Common myeloid progenitor, CD34-positive (primary cell): ENCODE measurements at places on chromosomes 16 and 17.
A peak's percentile ranks its signal among the peaks of the same experiment; 100 is the strongest.

- H3K4me1 ChIP-seq = peaks cover 18% of the 10 kb centered on the region
- DNase-seq = no peak
- H3K27me3 ChIP-seq = no peaks in the 10 kb centered on the region
- H3K4me3 ChIP-seq = no peak overlapping the region
- no peak overlapping the region for H3K27ac ChIP-seq
Observed at GRCh38 chr17:28468781-28469180, 4.7 kb upstream of the SLC13A2 start.

DNA sequence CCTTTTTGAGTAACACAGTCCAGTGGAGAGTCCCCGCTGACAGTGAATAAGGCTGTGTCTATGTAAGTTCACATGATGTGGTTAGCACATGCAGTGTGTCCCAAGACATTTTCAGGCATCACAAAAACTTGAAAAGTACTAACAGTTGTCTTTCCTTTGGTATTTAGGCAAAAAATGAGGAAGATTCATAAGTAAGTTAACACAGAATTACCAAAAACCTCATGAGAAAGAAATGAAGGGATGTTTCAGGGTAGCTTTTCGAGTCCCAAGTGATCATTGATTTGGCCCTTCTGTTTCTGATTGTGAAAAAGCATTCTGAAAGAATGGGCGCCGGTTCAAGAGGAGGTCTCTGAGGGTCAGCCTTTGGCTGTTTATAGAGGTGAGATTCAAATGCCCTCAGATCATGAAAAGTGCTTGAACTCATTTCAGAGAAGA lies 529 bp upstream of the ASPA start:
- no peak overlapping the region for H3K27ac ChIP-seq
- no peak overlapping the region for H3K4me3 ChIP-seq
- DNase-seq = no peak
- H3K27me3 ChIP-seq = peaks cover 2% of the 10 kb centered on the region
- H3K36me3 ChIP-seq = no peaks in the 10 kb centered on the region

DNA sequence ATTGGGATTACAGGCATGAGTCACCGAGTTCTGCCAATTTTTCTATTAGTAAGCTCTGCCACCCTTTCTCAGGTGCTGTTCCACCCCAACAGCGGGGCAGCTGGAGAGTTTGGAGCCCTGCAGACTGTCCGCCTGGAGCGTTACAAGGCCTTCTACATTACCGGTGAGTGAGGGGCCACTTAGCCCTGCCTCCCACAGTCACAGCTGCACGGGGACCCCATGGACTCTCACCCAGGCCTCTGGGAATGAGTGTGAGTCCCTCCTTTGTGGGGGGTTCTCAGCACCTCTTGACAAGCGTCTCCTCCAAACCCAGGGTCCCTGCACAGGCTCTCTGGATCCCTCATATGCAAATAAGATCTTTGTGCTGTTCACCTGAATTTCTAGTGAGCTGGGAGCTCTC lies 56.0 kb downstream of the WIPI1 start:
- H3K27me3 ChIP-seq = peaks cover 2% of the 10 kb centered on the region
- H3K36me3 ChIP-seq = no peaks in the 10 kb centered on the region
- no peaks in the 10 kb centered on the region for H3K4me1 ChIP-seq
- no peak overlapping the region for H3K4me3 ChIP-seq

DNA sequence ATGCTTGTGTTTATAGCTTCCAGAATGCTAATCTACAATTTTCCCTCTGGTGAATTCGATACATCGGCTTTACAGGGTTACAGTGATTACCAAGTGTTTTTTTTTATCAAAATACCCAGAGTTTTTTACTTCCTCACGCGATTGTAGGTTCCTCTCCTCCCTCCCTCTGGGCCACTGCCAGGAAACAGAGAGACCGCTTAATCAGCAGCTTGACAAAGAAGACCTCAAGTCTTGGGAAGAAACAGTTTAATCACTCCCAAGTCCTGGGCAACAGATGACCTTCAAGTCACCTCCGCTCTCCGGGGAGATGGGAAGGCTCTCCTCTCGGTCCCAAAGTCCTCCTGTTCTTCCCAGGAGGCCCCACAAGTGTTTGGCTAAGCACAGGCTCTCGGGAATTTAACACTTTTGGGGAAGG lies 23.5 kb downstream of the SMTNL2 start:
- no peaks in the 10 kb centered on the region for H3K36me3 ChIP-seq
- no peaks in the 10 kb centered on the region for H3K27me3 ChIP-seq
- peak; percentile 90 for DNase-seq
- H3K4me3 ChIP-seq = no peak overlapping the region

GRCh38 chr16:53964145-53964790 lies 260.3 kb downstream of the FTO start:
- no peaks in the 10 kb centered on the region for H3K4me1 ChIP-seq
- H3K4me3 ChIP-seq = no peak overlapping the region
- H3K27me3 ChIP-seq = no peaks in the 10 kb centered on the region
- H3K27ac ChIP-seq = no peak overlapping the region
- no peak for DNase-seq

DNA sequence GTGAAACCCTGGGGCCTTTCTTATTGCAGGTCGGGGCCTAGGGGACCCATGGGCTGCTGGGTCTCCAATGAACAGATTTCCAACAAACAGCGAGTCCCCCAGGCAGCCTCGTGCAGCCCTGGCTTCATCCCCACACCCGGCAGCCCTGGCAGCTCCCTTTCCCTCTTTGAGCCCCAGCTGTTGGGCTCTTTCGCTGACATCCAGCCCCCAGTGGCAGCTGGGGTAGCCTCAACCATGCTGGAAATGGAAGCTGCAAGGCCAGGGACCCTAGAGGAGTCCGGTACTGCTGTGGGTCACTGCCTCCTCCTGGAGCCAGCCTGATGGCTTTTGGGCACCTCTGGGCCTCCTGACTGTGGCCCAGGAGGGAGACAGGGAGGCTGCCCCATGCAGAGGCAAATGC lies 5.9 kb downstream of the RPUSD1 start:
- no peaks in the 10 kb centered on the region for H3K27me3 ChIP-seq
- H3K4me1 ChIP-seq = no peaks in the 10 kb centered on the region
- no peak overlapping the region for H3K4me3 ChIP-seq
- H3K36me3 ChIP-seq = peaks cover 10% of the 10 kb centered on the region
- no peak overlapping the region for H3K27ac ChIP-seq
- no peak for DNase-seq

- peaks cover 43% of the 10 kb centered on the region for H3K36me3 ChIP-seq
- no peak overlapping the region for H3K27ac ChIP-seq
- no peak for DNase-seq
- H3K4me1 ChIP-seq = peaks cover 27% of the 10 kb centered on the region
- no peaks in the 10 kb centered on the region for H3K27me3 ChIP-seq
Observed at GRCh38 chr17:57315061-57316015, 59.0 kb downstream of the MSI2 start.

DNA sequence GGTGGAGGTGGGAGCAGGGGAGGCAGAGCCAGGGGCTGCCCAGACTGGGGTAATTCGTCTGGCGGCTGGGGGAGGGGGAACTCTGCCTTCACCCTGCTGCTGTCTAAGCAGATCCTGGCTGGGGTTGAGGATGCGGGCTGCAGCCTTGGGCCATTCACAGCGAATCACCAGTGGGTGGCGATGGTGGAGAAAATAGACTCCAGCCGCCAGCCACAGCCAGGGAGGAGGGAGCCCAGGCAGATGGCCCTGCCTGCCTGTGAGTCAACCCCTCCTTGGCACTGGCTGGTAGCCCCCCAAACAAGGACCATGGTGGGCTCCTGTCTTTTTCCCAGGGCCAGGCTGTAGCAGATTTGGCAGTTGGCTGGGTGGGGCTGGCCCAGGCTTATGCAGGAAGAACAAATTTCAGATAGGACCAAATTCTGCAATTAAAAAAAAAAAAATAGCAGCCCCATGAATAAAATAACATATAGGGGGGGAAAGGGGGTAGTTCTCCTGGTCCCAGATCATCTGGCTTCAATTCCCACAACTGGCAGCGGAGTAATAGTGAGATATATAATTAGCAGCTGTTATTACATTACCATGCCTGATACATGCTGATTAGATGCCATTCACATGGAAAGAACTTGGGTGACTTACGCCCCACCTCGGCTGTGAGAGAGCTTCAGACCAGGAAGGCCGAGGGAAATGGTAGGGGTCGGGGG lies 41.5 kb upstream of the CDH5 start:
- no peaks in the 10 kb centered on the region for H3K4me1 ChIP-seq
- peaks cover 2% of the 10 kb centered on the region for H3K27me3 ChIP-seq
- H3K27ac ChIP-seq = no peak overlapping the region
- H3K36me3 ChIP-seq = no peaks in the 10 kb centered on the region

DNA sequence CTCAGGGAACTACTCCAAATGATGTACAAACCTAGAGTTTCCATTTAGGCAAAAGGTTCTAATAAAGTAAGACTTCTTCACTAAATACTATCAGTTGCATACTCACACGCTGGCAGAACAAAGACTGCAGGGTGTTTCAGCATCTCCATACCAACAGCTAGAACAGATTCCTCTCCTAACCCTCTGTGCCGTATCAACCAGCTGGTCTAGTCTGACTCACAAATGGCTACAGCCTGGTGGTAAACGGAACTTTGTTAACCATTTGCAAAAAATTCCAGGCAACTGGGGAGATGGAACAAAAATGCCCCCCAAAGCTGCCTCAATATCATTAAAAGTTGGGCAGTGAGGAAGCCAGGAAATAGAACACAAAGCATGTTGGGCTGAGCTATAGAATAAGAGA lies 217.1 kb downstream of the GRIN2A start:
- no peaks in the 10 kb centered on the region for H3K27me3 ChIP-seq
- H3K27ac ChIP-seq = no peak overlapping the region
- H3K4me3 ChIP-seq = no peak overlapping the region
- no peaks in the 10 kb centered on the region for H3K4me1 ChIP-seq

- no peaks in the 10 kb centered on the region for H3K4me1 ChIP-seq
- no peak for DNase-seq
- H3K4me3 ChIP-seq = no peak overlapping the region
- no peaks in the 10 kb centered on the region for H3K27me3 ChIP-seq
- H3K36me3 ChIP-seq = no peaks in the 10 kb centered on the region
Observed at GRCh38 chr16:20484726-20485125, 33.4 kb downstream of the ACSM2A start.

DNA sequence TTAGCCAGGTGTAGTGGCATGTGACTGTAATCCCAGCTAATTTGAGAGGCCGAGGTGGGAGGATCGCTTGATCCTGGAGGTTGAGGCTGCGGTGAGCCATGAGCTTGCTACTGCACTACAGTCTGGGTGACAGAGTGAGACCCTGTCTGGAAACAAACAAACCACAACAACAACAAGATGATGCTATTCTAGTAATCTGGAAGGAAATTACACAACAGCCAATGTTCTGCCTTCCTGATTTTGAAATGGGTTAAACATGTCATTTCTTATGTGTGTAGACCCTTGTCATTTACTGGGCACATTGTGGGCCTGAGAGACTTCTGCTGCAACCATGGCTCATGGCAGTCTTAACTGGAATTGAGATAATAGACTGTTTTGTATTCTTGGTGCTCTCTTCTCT lies 5.9 kb downstream of the COQ7 start:
- peaks cover 17% of the 10 kb centered on the region for H3K36me3 ChIP-seq
- no peak overlapping the region for H3K27ac ChIP-seq
- H3K4me1 ChIP-seq = peaks cover 4% of the 10 kb centered on the region
- no peak for DNase-seq
- H3K4me3 ChIP-seq = no peak overlapping the region
- H3K27me3 ChIP-seq = no peaks in the 10 kb centered on the region

GRCh38 chr17:54968988-54969332 lies 395 bp downstream of the STXBP4 start:
- peak overlapping the region; percentile 98 for H3K4me3 ChIP-seq
- no peaks in the 10 kb centered on the region for H3K27me3 ChIP-seq
- peak overlapping the region; percentile 86 for H3K27ac ChIP-seq
- DNase-seq = no peak
- no peaks in the 10 kb centered on the region for H3K36me3 ChIP-seq

GRCh38 chr16:20956319-20956718 lies 55.7 kb downstream of the LYRM1 start:
- H3K4me1 ChIP-seq = no peaks in the 10 kb centered on the region
- no peaks in the 10 kb centered on the region for H3K36me3 ChIP-seq
- H3K27ac ChIP-seq = no peak overlapping the region
- DNase-seq = no peak
